ENCODE measurements at places on chromosomes 3 and 15.

GRCh38 chr3:149487598-149488197 lies 13.2 kb downstream of the TM4SF4 start:
- no peak for DNase-seq

- DNase-seq, result no peak
Measured at GRCh38 chr3:182717216-182717615, 76.1 kb upstream of the ATP11B start.

- DNase-seq, result no peak
Measured at GRCh38 chr15:42553554-42553953, 4.9 kb downstream of the HAUS2 start.

GRCh38 chr3:150454085-150454484 lies 46.0 kb downstream of the TSC22D2 start:
- DNase-seq, result no peak

DNA sequence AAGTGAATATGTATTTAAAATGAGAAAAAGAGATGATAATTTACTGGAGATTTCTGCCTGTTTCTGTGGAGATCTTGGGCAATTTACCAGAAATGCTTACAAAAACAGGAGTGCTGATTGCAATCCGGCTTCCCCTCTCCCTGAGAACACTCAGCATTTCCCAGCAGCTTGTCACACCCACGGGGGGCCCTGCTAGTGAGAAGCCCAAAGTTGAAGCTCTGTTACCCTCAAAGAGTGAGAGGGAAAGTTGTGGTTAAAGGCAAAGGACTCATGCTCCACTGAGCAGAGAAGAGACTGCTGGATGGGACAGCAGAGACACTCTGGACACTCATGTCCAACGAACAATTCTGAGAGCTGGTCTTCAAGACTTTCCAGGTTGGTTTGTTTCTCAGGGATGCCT lies 2.9 kb downstream of the MCTP2 start:
- DNase-seq, result no peak

DNA sequence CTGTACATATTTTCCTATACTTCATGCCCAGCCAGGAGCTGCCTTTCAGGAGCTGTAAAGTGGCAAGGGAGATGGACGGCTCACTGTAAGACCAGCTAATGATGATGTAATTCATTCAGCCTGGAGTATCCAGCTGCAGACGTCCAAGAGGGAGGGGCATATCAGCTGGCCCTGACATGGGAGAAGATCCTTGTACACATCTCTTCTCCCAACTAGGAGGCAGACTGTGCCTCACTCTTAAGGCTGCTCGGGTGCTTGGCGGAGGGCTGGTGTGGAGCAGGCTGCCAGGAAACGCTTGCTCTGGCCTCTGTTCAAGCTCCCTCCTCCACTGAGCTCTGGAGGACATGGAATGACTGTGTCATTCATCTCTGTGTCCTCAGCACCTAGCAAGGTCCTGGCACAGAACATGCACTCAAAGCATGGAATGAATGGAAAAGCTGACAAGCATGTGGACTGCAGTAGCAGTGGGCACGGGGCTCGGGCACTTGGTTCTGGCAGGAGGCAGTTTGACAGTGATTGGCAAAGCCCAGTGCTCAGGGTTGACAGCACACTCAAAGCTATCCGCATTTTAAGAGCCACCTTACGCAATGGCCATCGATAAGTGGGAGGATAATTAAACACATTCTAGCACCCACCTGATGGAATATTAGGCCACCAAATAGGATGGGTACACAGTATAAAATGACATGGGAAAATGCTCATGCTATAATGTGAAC lies 72.4 kb downstream of the TBC1D2B start:
- DNase-seq, result no peak

DNA sequence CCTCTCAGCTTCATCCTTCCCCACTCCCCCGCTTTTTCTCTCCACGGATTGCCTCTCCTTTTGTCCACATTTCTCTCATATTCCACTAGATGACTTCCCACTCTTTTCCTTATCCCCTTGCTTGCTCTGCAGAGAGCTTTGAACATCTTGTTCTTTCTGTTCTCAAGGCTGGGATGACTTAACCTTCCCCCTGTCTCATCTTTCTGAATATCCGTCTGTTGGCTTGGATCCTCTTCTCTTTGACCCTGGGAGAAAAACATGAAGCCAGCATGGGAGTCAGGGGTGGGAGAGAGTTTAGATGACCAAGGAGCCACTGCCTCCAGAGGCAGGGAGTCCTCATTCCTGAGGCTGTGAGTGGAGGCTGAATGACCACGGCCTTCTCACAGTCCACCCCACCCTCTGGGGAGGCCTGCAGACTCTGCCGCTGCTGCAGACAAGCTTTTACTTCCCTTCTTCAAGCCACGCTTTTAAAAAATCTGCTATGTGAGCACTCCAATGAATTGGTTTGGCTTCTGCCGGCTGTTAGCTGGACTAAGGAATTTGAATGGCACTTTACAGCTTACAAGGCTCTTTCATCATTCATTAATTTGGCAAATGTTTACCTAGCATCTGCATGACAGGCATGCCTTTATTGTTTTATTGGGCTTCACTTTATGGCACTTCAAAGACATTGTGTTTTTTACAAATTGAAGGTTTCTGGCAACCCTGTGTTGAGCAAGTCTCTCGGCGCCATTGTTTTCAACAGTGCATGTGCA lies 111.6 kb upstream of the SLC6A6 start:
- no peak for DNase-seq

DNA sequence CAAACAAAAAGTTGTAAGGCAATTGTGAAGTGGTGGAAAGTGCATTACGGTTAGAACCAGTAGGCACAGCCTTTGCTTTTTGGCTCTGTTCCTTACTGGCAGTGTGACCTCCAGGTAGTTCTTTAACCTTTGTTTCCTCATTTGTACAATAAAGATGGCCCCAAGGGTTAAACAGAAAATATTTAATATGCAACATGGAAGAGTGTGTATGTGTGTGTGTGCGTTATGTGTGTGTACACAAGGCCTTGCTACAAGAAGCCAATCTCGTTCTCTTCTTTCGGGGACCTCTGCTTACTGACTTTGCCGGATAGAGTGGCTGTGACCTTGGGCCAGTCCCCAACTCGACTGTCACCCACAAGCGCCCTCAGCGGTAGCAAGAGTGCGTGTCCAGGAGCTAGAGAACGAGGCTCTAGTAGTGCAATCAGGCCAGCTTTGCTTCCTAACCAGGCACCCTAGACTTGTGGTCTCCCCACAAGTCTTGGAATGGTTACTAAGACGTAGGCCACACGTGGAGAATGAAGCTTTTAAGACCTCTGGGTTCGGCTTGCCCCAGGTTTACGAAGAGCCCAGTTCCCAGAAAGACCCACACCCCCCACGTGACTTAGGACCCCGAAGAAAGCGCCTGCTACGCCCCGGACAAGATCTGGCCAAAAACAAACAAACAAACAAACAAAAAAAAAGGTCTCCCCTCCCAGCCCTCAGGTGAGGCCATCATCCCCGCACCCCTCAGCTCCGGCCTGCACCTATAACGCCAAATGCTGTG lies 593 bp downstream of the CIAO2A start:
- DNase-seq, result no peak

- peak; percentile 82 for DNase-seq
Measured at GRCh38 chr15:73927476-73928240, 1.4 kb downstream of the LOXL1 start.

DNA sequence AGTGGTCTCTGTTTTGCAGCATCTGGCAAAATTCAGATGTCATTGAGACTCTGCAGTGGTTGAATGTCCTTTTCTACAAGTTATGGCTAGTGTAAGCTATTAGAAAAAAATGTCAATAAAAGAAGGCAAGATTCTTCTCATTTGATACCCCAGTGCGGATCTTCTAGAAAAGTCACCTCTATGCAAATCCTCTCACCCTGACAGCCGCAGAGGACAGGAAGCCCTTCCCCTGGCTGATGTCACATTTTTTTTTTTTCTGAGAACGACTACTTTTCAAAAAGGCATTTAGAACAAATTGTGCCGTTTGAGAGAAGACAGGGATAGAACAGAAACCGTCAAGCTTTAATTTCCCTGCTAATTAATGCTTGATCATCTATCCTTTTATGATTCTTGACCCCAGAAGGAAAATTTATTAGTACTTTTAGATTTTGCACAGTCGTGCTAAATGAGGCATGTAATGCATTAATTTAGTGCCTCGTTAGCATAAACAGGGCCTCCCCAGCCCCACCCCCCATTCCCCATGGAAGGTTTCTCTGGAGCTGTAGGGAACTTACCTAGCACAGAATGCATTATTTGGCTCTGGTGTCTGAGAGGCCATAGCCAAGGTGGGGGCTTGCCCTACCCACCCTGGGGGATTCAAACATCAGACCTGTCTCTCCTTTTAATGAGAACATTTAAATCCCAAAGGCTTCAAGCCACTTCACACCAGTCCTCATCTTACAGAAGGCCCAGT lies 183.8 kb downstream of the OPA1 start:
- DNase-seq, result no peak

DNA sequence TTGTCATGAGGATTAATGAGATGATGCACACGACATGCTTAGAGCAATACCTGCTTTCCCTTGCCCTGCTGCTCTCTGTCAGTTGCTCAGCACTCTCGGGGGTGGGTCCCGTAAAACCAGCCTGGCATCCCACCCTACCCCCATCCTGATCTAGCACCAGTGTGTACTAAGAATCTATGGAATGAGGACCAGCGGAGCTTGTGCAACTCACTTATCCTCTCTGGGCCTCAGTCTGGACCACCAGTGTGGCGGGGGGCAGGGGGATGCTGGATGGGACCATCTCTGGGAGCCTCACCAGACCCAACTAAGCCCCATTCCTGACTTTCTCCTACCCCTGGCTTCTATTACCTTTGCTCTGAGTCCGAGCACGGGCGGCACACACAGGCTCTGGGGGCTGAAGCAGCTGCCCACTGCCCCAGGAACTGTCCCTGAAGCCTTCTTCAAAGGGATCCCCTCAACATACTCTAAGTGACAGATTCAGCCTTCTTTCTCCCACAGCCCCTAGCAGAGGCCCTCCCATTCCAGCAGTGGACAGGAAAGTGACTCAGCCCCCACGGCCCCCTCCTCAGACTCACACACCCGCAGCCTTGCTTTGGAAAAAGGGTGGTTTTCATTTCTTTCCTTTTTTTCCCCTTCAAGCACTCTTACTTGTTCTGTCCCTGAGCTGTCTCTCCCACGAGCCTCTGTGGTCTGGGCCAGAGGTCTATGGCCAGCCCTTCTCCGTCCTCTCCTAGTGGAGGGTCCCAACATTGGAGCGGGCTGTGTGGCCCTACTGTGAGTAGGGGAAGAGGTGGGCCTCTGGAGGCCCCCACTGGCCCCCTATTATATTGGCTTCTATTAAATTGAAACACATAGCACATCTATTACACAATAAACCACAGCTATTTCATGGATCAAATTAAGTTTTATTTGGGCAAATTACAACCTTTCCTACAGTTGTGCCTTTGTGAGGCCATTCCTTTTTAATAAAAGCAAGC lies 100.3 kb downstream of the SMAD6 start:
- no peak for DNase-seq

DNA sequence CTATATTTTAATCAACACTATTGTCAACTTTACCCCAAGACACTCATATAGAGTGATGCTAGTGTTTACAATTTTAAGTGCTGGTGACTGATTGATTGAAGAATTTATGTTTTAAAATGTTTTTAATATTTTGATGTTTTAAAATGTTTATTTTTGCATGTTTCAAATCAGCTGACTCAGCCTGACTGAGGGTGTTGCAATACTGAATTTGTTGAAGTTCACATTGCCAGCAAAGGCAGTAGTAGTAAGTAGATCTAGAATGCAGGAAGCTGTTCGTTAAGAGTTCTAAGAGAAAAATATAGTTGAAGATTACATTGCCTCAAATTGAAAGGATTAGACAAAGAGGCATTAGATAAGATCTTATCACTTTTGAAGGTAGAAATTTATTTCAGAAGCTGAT lies 977.6 kb downstream of the IGSF11 start:
- DNase-seq, result no peak

DNA sequence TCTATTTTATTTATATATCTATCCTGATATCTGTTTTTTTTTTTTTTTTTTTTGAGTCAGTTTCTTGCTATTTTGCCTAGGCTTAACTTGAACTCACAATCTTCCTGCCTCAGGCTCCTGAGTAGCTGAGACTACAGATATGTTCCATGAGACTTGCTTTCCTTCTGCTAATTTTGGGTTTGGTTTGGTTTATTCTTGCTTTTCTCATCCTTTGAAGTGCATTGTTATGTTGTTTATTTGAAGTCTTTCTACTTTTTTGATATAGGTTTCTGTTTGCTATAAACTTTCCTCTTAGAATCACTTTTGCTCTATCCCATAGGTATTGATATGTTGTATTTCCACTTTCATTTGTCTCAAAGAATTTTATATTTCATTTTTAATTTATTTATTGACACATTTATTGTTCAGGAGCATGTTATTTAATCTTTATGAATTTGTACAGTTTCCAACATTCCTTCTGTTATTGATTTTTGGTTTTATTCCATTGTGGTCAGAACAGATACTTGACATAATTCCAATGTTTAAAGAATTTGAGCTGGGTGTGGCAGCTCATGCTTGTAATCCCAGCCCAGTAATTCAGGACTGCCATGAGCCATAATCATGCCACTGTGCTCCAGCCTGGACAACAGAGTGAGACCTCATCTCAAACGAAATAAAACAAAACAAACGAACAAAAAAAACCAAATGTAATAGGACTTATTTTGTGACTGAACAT lies 62.3 kb upstream of the PLSCR4 start:
- no peak for DNase-seq

DNA sequence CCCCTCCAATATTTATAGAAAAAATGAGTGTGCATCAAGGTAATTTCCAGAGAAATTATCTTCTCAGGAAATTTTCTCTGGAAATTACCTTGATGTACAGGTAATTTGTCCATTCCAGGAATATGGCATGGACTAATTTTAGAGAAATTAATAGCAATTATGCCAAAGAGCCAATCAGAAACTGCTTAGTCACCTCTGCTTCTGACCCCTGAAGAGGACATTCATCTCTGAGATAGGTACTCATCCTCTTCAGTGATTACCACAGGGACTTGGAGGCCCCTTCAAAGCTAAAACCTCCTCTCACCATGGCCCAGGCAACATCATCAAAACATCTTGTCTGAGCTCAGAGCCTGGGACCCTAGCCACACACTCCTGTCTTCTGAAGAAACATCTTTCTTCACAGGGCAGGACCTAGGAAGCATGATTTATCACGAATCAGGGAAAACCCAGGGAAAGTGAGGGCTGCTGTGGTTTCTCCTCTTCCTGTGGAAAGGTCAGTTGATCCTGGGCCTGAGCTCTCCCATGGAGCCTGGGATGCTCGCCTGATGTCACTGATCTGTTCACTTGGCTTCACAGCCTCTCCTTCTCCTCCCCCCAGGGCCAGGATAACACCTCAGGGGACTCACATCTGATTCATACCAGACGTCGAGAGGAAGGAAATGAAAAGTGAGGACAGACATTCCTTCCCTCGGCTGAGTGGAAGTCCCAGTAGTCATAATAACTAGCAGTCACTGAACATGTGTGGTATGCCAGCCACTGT lies 210.5 kb downstream of the DTWD1 start:
- DNase-seq, result no peak

GRCh38 chr15:66328771-66329170 lies 27.7 kb downstream of the TIPIN start:
- DNase-seq, result no peak
